ENCODE measurements at places on chromosomes 7 and 10.

DNA sequence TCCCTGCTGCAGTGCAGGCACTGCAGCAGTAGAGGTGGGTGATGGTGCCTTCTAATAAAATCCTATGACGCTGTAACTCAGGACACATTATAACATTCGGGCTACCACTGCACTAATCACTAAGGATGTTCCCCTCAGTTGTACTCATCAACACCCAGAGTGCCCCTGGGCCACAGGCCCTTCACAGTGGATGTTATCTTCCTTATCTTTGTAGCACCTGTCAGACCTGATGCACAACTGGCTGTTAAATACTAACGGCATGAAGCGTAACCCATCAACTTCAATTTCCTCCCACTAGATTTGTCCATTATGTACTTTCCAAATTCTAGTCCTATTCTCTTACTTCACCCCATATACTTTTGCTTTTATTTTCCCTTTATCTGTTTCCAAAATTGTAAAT, 66.3 kb downstream of the PARD3 start:
- no peak for DNase-seq

GRCh38 chr7:8386926-8387550, 46.4 kb upstream of the NXPH1 start:
- DNase-seq, result no peak

DNA sequence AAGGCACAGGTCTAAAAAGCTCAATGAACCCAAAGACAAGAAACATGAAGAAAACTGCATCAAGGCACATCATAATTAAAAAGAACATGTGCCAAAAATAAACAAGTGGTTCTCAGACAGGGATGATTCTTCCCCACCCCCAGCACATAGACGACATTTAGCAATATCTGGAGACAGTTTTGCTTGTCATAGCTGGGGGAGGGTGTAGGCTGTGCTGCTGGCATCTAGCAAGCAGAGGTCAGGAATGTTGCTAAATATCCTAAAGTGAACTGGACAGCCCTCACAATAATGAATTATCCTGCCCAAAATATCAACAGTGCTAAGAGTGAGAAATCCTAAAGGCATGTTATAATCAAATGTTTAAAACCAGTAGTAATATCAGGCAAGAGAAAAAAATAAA, 122.6 kb downstream of the MICU1 start:
- no peak for DNase-seq

- peak; percentile 41 for DNase-seq
These were observed 12.1 kb upstream of the STK17A start for GRCh38 chr7:43570688-43571365.

DNA sequence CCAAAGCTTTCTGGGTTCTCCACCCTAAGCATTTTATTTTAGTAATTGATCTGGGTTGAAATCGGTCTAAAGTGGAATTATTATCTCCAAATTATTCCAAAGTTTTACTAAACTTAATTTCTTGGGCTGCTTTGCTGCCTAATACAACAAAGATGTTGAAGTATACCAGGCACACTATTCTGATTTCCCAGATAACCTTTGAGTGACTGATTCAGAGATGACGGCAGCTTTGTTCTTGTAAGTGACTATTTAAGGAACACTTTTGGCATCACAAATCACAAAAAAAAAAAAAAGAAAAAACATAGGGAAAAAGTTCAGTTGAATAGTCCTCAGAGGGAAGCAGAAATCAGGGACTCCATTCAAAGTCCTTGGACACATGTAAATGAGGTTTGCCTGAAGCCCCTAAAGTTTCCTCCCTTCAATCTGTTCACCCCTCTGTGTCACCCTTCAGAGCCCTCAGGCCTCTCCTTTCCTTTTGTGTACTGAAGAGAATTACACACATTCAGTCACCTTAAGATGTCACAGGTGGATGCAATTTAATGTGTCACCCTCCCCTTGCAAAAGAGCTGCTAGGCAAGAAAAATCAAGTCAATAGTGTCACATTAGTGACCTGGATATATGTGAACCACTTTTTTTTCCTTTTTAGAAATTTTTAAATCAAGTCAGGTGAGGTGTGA, 81.5 kb downstream of the RTKN2 start:
- no peak for DNase-seq

GRCh38 chr10:110836706-110837105, 35.0 kb upstream of the PDCD4 start:
- no peak for DNase-seq

DNA sequence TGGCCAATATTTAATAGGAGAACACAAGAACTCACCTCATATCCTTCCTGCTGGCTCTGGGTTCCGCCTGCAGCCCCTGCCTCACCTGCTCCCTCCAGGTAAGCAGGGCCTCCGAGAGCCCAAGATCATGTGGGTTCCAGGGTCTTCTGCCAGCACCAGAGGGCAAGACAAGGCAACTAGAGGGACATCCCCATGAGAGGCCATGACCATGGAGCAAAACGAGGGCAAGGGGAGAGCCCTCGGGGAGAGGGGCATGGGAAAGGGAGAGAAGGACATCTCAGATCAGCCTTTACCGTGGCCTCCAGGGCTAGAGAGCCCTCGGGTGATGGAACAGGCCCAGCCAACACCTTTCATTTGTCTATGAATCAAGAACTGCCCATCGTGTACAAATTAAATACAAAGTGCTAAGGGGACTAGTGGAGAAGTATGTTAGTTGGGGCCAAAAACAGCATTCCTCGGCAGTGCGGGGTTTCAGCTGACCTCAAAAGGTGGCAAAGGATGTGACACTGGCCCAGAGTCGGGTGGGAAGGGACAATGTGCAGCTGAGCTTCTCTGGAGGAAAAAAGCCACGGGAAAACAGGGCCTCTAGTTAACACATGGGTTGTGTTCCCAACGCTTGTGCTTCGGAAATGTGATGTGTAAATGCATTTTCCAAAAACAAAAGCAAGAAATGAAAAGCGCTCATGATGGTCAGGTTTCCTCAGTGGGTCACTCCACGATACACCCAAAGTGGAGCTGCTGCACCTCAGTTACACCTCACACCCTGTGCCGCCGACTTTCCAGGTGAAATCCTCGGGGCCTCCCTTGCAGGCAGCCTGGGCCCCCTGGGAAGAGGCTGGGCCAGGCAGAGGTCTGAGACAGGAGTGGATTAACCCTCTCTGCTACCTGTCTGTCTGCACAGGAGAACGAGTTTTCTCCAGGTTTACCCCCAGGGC, 2.0 kb downstream of the AOC1 start:
- DNase-seq, result no peak

GRCh38 chr7:1823376-1824150, 153.5 kb downstream of the ELFN1 start:
- no peak for DNase-seq

- no peak for DNase-seq
These were observed 262.9 kb downstream of the PTPRN2 start for GRCh38 chr7:158324397-158325360.

DNA sequence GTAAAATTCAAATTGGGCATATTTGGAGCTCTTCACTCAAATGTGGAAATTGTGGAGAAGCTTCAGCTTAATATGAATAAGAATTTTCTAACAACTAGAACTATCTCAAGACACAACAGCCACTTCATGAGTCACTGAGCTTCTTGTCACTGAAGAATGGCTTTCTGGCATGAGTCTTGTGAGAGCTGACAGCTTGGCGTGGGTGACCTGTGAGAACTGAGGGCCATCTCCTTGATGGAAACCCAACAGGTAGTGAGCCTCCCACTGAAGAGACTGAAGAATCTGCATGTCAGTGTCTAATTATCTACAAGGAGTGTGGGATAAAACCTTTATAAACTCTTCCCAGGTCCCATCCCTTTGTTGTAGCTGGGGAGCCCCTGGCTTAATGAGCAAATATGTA, 66.0 kb downstream of the CLEC2L start:
- no peak for DNase-seq

DNA sequence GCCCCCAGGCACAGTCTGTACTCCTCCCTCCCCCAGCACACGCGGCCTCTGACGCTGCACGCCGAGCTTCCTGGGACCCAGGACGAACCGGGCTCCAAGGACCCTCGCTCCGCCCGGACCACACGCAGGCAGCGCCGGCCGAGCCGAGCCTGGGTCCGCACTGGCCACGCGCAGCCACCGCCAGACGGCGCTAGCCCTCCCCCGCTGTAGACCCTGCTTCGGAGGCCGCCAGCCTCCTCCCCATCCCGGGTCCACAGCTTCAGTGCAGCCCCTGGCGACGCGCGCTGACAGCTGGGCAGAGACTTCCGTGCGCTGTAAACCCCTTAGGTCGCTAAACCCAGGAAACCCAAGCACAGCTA, 936 bp upstream of the TCERG1L start:
- DNase-seq, result no peak

DNA sequence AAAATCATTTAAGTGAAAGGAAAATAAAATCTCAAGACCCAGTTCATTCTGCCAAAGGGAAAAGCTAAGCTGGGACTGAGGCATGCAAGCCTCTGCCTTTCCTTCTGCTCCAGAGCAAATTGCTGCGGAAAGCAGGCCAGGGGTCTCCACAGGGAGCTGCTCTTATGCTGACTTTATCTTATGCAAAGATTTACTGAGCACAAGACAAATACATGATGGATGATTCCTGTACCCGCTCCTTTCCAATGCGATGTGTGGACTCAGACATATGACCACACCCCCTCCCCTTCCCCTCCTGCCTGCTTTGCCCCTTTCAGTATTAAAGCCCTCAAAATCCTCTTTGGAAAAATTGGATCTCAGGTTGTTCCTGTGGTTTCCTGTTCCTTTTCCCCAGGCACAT, 74.2 kb upstream of the INSIG1 start:
- DNase-seq, result no peak

- DNase-seq, result peak; percentile 35
These were observed 102.5 kb upstream of the APBB1IP start for GRCh38 chr10:26335574-26336093.

DNA sequence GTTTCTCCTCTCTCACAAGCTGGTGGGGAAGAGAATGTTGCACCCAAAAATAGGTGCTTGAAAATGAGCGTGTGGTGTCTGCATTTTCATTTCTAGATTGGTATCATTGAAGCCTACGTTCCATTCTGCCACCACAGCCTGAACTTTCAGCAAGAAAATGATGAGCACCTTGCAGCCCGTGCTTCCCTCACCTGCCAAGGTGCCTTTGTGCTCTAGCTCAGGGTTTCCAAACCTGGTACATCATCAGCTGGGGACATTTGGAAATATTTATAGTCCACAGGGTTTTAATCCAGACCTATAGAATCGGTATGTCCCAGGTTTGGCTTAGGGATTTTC, 701.2 kb downstream of the AUTS2 start:
- DNase-seq, result no peak

GRCh38 chr10:119656760-119657159, 5.6 kb downstream of the BAG3 start:
- DNase-seq, result no peak

GRCh38 chr7:13990319-13990983, 985 bp upstream of the ETV1 start:
- DNase-seq, result peak; percentile 32

DNA sequence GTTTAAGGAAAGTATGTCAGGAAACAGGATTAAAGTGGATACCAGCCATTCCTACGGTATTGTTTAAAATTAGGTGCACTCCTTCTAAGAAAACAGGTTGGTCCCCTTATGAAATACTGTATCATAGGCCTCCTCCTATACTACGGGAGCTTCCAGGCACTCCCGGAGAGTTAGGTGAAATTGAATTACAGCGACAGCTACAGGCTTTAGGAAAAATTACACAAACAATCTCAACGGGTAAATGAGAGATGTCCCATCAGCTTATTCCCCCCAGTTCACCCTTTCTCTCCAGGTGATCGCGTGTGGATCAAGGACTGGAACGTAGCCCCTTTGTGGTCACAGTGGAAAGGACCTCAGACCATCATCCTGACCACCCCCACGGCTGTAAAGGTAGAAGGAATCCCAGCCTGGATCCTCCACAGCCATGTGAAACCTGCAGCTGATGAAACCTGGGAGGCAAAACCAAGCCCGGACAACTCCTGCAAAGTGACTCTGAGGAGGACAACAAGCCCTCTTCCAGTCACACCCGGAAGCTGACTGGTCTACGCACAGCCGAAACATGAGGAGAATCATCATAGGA, 25.1 kb upstream of the GHITM start:
- no peak for DNase-seq

GRCh38 chr10:14454629-14455028, 123.9 kb upstream of the FRMD4A start:
- DNase-seq, result no peak

- DNase-seq, result no peak
These were observed at the start of gene ZNF735 for GRCh38 chr7:64206903-64207302. Gene ZNF735 (plus strand): TSS chr7:64207203. CDS start chr7:64207203, 0 bp downstream.

DNA sequence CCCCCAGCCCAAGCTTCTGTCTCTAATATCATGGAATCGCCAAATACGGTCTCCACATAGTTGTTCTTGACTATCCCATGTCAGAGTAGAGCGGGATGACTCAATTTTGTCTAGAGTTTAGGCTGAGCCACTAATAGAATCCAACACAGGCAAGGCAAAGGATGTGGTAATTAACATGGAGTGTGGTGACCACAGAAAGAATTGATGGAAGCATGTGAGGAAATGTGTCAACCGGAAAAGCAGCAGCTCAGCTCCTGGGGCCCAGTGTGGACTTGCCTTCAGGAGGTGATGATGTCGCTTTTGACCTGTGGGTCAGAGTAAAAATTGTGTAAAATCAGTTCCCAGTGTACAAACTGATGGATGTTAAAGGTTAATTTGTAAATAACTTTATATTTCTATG, 139.3 kb upstream of the KLF6 start:
- DNase-seq, result no peak

GRCh38 chr10:120553911-120554310, 96.9 kb downstream of the PLPP4 start:
- DNase-seq, result no peak

GRCh38 chr7:87152112-87152896, at the start of gene DMTF1:
Gene DMTF1 (plus strand): TSS chr7:87152453. CDS start chr7:87164942, 12,489 bp downstream.
- peak; percentile 93 for DNase-seq

GRCh38 chr7:24764011-24764410, 6.7 kb upstream of the GSDME start:
- no peak for DNase-seq

- no peak for DNase-seq
These were observed 254.6 kb downstream of the PTEN start for GRCh38 chr10:88117869-88118632.

DNA sequence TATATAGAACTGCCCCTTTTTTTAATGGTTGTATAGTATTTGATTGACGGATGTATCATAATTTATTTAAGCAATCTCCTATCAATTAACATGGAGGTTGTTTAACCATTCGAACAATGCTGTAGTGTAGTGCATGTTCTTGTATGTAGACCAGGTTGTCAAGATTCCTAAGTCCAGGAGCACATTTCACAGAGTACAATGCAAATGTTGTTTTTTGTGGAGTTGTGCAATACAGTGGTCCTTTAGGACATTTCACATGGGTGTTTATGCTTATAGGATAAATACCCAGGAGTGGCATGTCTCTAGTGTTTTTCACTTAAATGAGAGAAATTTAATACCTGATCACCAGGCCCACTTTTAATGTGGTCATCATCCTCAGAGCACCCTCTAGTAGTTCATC, 8.1 kb downstream of the ASB4 start:
- no peak for DNase-seq

GRCh38 chr7:87592300-87592699, 8.4 kb downstream of the ABCB1 start:
- no peak for DNase-seq
